ENCODE measurements at places on chromosomes 2 and 18.

- no peak for DNase-seq
Observed at GRCh38 chr2:189802396-189802912, 18.2 kb downstream of the PMS1 start.

DNA sequence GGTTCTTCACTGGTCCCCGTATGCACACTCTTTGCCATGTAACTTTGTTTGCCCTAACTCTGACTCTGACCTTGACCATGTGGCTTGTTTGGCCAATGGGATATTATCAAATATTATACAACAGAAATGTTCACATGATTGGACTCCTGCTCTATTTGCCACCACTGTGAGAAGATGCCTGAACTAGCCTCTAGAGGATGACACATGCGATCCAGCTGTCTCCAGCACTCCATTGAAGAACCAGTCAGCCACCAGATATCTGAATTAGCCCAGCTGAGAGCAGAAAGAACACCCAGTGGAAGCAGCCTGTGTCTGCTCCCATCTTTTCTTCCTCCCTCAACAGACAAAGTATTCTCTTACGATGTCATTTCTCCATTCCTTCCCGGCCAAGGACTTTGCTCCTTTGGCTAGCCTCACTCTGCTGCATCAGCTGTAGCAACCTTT lies 412.1 kb downstream of the IRS1 start:
- no peak for DNase-seq

DNA sequence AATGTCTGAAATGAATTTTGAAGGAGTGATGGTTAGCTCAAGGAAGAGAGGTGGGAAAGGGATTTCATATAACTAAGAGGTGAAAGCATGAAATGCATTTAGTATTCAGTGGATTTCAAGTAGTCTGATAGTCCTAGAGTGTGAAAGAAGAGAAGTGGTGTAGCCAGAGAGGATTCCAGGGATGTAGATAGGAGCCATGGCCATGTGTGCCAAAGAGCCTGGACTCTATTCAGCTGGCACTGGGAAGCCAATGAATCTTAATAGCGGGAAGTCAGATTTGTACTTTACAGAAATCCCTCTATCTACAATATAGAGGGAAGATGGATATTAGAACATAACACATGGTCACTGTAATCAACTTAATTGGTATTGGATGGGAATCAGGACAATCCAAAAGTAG lies 8.3 kb upstream of the BOLL start:
- DNase-seq, result no peak

GRCh38 chr2:223053484-223054192 lies 1.6 kb downstream of the KCNE4 start:
- no peak for DNase-seq

DNA sequence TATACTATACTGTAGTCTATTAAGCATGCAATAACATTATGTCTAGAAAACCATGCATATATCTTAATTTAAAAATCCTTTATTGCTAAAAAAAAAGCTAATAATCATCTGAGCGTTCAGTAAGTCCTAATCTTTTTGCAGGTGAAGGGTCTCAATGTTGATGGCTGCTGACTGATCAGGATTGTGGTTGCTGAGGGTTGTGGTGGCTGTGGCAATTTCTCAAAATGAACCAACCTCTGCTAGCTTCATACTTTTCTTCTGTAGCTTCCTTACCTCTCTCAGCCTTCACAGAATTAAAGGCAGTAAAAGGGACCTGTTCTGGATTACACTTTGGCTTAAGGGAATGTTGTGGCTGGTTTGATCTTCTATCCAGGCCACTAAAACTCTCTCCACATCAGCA lies 235.8 kb downstream of the NBAS start:
- DNase-seq, result no peak

- DNase-seq, result no peak
Observed at GRCh38 chr2:5507367-5507766, 184.8 kb upstream of the SOX11 start.

GRCh38 chr18:35189510-35189909 lies 51.3 kb upstream of the ZNF397 start:
- no peak for DNase-seq

DNA sequence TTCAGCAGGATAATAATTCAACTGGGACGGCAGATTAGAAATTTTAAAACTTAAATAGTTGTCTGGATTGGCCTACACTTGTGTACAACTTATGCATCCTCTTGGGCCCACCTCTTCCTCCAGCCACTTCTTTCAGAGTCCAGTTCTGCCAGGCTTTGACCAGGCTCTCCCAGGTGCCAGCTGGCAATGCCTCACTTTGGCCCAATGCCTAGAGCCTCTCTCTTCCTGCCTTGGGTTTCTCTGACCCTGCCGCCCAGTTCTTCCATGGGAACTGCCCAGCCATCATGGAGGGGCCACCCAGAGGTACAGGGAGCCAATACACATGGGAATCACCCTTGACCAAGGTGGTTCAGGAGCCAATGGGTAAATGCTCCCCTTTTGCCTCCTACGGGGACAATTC lies 135.5 kb downstream of the IRS1 start:
- no peak for DNase-seq

DNA sequence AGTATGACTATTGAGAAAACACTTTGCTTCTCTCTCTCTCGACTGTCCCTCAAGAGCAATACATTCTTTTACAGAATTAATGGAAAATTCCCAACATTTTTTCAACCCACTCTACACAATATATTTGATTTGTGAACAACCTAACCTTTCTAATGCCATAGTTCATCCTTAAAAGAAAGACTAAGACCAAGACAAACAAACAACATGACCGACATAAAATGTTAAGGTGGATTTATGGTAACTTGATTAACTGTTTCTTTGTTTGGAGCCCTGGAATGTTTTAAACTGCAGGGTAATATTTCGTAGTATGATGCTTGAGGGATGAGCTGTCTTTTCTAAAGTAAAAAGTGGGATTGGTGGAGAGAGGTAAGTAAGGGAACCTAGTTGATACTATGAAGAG lies 738.2 kb downstream of the MBD2 start:
- DNase-seq, result no peak

DNA sequence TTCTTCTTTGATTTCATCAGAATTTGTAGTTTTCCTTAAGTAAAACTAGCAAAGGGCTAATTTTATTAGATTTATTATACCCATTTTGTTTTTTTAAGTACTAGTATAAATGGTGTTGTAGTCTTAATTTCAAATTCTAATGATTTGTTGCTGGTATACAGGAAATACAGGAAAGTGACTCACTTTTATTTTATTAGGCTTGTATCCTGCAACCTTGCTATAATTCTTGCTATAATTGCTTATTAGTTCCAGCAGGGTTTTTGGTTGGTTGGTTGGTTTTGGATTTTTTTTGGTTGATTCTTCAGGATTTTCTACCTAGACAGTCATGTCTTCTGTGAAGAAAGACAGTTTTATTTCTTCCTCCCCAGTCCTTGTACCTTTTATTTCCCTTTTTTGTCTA lies 110.6 kb upstream of the IL1R2 start:
- no peak for DNase-seq

DNA sequence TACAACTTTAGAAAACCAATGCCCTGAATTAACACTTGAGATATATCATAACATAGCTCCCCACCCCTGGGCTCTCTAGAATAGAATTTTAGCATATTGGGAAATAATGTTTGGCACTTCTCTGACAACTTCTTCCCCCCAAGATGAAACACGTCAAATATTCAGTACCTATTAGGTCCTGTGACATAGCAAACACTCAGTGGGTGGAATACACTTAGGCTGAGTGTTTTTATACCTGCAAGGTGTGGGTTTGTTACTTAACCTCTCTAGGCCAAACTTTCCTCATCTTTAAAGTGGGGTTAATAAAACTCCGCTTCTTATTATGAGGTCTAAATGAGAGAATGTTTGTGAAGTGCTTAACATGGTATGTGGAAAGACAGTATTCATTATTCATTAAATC lies 56.1 kb downstream of the LAMA3 start:
- no peak for DNase-seq

- DNase-seq, result no peak
Observed at GRCh38 chr2:186382932-186383331, 103.1 kb upstream of the ZC3H15 start.

DNA sequence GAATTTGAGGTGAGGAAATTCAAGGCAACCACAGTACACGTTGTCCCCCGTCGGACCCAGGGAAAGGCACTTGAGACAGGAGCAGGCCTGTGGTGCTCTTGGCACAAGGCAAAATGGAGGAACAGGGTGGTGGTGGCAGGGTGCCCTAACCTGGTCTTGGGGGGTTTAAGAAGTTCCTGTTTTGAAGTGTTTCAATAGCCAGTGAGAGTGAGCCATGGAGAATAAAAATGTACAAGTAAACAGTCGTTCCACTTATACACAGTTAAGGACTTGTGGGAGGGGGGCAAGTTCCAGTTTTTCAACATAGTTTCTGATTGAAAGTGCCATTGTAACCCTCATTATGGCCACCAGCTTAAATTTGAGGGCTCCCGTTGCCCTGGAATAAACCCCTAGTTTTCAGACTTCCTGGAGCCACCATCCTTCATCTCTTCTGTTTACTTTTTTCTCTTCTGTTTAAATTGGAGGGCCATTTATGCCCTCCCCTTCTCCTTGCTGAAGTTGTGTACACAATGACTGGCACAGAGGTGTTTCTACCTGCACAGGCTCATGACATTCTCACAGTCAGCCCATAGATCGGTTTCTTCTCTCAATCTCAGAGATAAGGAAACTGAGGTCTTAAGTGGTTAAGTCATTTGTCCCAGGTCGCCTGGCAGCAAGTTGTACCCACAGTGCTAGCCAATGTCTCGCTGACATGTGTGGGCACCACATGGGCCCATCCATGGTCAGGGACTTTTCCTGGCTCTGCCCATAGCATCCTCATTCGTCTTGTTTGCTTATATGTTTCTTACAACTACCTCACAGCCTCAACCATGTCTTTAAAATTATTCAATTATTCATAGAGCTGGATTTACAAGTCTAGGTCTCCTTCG lies 66.0 kb upstream of the ST3GAL5 start:
- no peak for DNase-seq

DNA sequence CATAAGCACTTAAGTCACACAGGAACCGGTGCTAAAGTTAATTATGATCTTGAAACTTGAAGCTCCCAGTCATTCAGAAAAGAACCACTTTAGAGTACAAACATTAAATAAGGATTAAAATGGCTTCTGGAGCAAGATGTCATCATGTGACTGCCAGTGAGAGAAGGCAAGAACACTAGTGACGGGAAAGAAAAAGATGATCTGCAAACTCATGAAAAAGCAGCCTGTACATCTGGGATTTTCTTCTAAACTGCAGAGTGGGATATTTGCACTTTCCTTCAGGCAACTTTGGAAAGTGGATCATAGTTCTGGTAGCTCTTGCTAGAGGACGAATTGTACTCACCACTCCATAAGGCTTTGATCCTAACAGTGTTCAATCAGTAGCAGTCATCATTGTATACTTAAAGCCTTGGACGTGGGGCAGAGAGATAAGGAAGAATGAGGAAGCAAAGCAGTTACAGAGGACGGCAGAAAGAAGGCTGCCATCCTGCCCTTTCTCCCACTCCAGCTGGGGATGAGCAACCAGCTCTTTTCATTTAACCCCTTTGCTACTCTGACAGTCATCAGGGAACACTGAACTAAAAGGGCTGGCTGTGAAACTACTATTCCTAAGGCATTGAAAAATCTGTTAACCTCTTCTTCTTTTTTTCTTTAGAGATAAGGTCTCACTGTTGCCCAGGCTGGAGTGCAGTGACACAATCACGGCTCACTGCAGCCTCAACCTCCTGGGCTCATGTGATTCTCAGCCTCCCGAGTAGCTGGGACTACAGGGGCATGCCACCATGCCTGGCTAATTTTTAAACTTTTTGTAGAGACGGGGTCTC lies 18.1 kb downstream of the ABHD3 start:
- no peak for DNase-seq

GRCh38 chr18:74942319-74942910 lies 266.5 kb downstream of the PTGR3 start:
- no peak for DNase-seq

Data from activated T-helper 9 cell treated with anti-CD3 and anti-CD28 coated beads, Interleukin-2, amount 50 U/mL, for 16 hours (primary cell).